Sciatic nerve (tissue), 2 donors: ENCODE measurements at places on chromosomes 16 and 17. TPM values are rescaled to one million over a fixed set of nuclear protein-coding genes. Genes with fewer than 3 reads are reported as not detected.

DNA sequence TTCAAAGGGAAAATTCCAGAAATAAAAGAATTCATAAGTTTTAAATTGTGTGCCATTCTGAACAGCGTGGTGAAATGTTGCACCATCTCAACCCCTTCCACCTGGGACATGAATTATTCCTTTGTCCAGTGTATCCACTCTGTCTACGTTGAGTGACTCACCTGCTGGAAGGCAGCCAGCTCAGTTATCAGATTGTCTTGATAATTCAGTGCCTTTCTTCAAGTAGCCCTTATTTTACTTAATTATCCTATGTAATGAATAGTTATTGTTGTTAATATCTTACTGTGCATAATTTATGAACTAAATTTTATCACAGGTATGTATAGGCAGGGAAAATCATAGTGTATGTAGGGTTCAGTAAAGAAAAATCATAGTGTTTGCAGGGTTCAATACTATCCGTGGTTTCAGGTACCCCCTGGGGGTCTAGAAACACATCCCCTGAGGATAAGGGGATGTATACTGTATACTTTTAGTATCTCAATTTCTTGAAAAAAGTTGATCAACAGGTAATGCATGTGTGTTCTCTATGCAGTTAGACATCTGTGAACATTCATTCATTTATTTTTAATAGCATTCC is 7.7 kb upstream of the PCTP start:
- DNase-seq = no peak

Gene PABPN1L
- total RNA-seq = not detected

Gene DNAH9
- 0.98 TPM for total RNA-seq

Gene TMEM235
- total RNA-seq = not detected

DNA sequence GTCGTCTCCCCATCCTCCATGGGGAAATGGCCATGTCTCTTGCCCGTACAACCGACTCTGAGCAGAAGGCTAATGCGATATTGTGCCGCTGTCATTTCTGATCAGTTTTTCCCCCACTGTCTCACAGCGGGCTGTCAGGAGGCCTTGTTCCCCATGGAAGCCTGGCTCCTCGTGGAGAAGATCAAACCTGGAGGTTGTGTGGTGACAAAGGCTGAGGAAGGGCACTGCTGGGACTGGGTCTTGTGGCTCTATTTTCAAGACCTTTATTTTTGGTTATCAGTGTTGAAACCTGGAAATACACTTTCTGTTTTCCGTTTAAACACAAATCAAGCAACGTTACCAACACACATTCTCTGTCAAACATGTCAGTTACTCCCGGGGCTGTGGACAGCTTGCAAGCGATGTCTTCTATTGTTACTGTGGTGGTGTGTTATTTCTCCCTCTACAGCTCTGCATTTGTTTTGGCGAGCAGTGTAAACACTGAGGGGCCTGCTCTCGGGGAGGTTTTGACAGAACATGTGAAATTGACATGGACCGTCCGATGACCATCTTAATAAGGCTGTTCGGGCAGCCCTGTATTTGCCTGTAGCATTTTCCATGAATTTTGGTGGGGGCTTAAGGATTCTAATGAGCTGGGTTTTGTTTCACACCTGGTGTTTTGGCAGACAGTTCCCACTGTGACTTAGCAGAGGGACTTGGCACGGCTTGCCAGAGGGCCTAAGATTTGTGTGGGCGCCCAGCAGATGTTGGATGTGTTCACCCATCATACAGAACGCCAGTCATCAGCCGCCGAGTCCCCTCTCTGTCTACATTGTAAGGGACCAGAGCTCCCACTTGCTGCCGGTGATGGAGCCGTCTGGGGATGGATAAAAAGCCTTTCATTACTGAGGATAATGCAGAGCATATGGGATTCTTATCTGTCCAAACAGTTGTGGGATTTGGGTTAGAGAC is 12.5 kb downstream of the RBFOX1 start:
- no peak for DNase-seq

Gene GRAPL
- total RNA-seq = 5.2 TPM

Gene FOXC2
- total RNA-seq = 20.0 TPM

DNA sequence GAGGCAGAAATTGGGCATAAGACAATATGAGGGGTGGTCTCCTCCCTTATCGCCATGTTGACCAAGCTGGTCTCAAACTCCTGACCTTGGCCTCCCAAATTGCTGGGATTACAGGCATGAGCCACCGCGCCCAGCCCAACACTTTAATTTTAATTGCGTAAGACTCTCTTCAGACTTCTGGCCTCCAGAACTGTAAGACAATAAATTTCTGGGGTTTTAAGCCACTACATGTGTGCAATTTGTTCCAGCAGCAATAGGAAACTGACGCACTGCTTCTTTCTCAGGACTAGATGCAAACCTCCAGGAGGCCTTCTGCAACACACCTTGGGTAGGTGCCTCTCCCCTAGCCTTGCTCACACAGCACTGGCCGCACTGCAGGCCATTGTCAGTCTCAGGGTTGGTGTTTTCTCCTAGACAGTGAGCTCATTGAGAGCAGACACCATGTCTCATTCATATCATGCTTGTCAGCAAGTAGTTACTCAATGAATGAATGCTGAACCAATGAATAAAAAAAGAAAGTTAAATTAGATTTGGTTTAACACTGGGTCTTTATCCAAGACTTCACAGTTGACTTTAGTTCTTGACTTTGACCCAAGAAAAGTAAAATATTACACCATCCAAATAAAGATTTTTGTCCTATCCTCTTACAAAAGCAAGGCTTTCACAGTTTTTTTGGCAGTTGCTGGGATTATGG is 5.5 kb upstream of the ACSF2 start:
- no peak for DNase-seq

- no peak for DNase-seq
These were observed 105.9 kb upstream of the ANKFN1 start for GRCh38 chr17:56047331-56047730.

DNA sequence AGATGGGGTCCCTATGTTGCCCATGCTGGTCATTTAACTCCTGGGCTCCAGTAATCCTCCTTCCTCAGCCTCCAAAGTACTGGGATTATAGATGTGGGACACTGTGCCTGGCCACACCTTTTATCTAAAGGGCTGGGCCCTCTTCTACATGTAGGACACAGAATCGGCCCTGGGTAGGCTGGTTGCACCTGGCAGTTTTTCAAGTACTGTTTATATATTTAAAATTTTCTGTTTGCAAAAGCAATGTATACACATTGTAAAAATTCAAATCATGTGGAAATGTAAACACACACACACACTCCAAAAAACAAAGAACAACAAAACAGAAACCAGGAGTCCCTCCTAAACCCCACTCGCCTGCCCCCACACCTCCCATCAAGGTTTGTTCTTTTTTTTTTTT is 28.1 kb upstream of the SIAH1 start:
- no peak for DNase-seq

- DNase-seq = no peak
These were observed 115.2 kb upstream of the CPHXL start for GRCh38 chr16:75841517-75841916.

GRCh38 chr16:86241681-86242080 is 268.6 kb upstream of the FOXF1 start:
- no peak for DNase-seq

DNA sequence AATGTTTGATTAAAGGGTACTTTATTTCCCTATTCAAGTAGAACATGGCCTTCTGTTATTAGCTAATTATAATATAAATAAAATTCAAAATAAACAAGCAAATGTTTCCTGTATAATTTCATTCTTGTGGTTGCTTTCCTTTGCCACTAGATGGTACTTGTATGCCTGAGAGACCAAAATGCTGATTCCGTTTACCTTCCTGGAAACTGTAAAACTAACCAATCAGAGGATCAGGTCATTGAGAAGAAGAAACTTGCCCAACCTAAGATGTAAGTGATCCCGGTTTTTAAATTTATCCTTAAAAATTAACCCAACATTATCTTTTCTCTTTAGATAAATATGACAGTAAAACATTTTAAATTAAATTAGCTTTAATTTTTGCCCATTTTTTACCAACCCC is 8.1 kb upstream of the ABCA5 start:
- no peak for DNase-seq

GRCh38 chr17:82674656-82675475 is 23.6 kb downstream of the RAB40B start:
- DNase-seq = no peak

GRCh38 chr17:44203731-44204440 is 4.2 kb upstream of the ATXN7L3 start:
- DNase-seq = no peak

GRCh38 chr16:77531752-77532151 is 96.9 kb upstream of the ADAMTS18 start:
- DNase-seq = no peak

Gene KRTAP9-9
- not detected for total RNA-seq

DNA sequence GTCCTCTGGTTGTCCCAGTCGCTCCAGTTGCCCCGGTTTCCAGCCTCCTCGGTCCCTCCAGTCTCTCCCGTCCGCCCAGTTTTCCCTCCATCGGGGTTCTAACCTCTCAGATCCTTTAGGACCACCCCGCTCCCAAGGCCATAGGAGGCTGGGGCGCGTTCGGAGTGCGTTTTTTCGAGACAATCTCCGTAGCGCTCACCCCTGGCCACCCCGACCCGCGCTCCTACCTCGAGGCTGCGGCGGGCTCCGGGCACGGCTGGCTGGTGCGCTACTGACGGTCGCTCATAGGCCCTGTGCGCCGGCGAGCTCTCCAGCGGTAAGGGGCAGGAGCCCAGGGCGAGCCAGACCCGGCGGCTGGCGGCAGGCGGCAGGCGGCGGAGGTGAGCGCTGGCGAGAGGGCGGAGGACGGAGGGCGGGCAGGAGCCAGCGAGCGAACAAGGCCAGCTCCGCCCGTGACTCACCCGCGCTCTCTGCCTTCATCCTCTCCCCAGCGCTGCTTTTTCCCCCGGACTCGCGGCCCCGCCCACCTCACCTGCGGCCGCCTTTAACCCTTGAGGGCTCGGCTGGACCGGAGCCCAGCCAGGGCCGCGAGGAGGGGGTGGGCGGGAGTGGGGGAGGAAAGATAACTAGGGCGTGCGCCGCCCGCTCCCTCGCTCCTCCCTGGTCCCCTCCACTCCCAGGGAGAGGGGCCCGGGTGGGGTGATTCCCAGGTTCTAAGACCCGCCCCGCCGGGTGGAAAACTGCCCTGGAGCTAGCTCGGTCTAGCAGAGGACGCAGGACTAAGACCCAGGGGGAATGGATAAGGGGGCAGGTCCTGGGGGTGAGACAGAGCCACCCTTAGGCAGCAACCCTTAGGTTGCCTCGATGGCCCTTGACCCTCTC is at the start of gene SP6:
TSS of gene SP6 (minus strand) at position 472 of the 882 bp plus-strand sequence. CDS start 2,734 bp downstream, outside the sequence.
- no peak for DNase-seq

DNA sequence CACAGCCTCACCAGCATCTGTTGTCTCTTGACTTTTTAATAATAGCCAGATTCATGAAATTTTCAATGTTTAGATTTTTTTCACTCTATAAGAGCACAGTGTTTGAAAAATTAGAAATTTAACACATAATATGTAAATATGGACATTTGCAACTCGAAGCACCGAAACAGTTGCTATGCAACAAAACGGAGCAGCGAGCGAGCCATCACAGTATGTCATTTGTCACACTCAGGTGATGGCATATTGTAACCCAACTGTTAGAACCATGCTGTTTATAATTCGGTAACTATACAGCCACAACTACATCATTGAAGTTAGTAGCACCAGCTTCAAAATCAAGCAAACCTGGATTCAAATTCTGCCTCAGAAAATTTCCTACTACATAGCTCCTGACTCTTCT is 410.8 kb downstream of the NPIPA8 start:
- DNase-seq = no peak

DNA sequence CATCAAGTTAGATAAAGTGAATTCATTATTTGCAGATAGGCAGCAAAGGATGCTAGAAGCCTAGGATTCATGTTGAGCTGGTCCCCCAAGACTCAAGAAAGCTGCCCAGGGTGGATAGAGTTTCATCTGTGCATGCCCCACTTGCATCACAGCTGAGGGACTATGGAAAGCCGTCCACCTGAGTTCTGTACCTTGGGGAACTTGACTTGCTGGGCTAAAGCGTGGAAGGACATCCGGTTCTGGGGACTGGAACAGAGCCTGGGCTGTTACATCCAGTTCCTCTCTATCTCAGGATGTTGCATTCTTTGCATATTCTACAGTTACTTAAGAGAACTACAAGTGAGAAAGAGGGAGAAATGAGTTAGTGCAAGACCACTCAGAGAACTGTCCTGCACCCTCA is 458.4 kb downstream of the SHISA9 start:
- no peak for DNase-seq

Gene HAP1
- total RNA-seq = 0.09 TPM

GRCh38 chr17:4209611-4210010 is 54.2 kb downstream of the ANKFY1 start:
- no peak for DNase-seq

GRCh38 chr16:52963212-52963854 is 89.4 kb downstream of the CHD9NB start:
- no peak for DNase-seq

DNA sequence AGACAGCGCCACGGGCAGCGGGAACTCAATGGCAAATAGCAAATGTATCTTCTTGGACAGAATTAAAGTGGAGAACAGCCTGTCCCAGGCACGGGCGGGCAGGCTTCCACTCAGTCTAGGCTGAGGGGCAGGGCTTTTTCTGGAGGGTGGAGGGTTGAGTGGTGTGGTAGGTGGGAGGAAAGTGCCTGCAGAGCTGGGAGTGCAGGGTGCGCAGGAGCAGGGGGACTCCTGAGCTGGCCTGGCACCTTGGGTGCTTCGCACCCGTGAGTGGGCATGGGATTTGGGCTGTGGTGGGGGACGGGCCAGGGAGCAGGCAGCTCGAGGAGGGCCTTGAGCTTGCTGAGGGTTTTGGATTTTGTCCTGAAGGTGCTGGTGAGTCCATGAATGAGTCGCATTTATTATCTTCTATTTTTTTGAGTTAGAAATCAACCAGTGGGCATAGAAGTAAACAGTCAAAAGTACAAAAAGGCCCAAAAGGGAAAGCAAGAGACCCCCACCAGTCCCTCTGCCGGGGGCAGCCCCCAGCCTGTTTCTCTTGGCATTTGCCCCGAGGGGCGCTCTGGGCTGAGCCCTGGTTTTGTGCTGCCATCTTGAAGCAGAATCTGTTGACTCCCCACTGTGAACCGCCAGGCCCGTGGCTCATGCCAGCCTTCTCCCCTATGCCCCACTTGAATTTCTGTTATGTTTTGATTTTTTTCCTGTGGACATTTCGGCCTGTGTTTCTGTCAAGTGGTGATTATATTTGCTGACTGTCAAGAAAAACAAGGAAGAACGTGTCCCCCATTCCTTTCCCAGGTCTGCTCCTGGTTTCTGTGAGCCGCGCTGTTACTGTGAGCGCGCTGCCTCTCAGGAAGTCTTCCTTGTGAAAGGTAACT is 8.2 kb downstream of the ADORA2B start:
- no peak for DNase-seq

DNA sequence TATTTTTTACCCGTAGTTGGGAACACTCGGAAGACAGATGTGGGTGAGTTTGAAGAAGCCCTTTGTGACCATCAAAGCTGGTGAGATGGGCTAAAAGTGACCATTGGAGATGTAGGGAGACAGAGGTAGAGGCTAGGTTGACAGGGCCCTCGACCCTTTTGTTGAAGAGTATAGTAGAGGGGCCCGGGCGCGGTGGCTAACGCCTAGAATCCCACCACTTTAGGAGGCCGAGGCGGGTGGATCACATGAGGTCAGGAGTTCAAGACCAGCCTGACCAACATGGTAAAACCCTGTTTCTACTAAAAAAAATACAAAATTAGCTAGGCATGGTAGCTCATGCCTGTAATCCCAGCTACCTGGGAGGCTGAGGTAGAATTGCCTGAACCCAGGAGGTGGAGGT is 16.2 kb upstream of the NFATC3 start:
- DNase-seq = no peak

- DNase-seq = no peak
These were observed 26.0 kb downstream of the TMEM204 start for GRCh38 chr16:1559446-1559975.

GRCh38 chr16:24409045-24409444 is 130.3 kb upstream of the RBBP6 start:
- DNase-seq = no peak
